Stimulated activated naive CD8-positive, alpha-beta T cell treated with anti-CD3 and anti-CD28 coated beads, Interleukin-15, amount 100 ng/mL, for 72 hours (primary cell): ENCODE measurements at places on chromosomes 4 and X.

DNA sequence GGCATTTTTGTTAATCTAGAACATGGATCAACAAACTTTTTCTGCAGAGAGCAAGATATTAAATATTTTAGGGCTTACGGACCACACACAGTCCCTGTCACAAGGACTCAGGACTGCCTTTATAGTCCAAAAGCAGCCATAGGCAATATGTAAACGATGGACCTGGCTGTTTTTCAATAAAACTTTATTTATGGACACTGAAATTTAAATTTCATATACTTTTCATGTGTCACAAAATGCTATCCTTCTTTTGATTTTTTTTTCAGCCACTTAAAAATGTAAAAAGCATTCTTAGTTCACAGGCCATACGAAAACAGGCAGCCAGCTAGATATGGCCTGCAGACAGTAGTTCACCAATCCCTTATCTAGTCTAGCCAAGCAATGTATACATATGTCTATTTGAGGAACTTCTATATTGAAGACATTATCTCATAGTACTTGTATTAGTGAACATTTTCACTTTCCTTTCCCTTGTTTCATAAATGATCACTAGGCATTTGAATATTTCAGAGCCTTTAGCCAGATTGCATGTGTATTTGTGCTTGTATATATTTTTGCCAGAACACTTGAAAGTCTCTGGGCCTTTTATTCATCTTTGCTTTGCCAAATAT, 350.9 kb downstream of the RPA4 start:
- DNase-seq: no peak

GRCh38 chr4:38728631-38729141, 54.1 kb downstream of the TLR10 start:
- no peak for DNase-seq

DNA sequence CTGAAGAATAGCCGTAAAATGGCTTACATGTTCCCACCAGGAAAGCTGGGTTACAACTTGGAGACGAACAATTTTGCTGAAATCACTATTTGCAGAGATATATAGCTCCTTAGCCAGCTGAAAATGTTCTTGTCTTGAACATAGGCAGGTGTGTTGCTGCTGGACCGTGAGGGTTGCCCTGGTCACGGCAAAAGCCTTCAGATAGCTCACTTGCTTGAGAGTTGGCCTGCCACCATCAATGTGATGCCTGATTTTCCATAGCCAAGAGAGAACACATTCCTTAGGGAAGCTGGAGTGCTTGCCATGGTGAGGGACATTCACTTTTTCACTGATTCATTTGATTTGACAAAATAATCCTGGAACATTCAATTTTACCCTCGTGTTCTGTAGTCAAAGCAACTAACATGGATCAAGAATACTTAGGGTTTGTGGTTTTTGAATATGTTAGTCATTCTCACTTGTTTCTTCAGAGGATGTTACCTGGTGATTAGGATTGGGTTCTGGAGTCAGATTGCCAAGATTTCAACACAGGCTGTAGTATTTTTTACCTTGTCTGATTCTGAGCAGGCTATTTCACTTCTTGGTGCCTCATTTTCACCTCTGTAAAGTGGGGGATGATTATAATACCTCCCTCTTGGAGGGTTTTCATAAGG, 536.9 kb downstream of the RAPGEF2 start:
- DNase-seq: no peak

- no peak for DNase-seq
Observed at GRCh38 chr4:1609901-1610790, 74.0 kb downstream of the FAM53A start.

DNA sequence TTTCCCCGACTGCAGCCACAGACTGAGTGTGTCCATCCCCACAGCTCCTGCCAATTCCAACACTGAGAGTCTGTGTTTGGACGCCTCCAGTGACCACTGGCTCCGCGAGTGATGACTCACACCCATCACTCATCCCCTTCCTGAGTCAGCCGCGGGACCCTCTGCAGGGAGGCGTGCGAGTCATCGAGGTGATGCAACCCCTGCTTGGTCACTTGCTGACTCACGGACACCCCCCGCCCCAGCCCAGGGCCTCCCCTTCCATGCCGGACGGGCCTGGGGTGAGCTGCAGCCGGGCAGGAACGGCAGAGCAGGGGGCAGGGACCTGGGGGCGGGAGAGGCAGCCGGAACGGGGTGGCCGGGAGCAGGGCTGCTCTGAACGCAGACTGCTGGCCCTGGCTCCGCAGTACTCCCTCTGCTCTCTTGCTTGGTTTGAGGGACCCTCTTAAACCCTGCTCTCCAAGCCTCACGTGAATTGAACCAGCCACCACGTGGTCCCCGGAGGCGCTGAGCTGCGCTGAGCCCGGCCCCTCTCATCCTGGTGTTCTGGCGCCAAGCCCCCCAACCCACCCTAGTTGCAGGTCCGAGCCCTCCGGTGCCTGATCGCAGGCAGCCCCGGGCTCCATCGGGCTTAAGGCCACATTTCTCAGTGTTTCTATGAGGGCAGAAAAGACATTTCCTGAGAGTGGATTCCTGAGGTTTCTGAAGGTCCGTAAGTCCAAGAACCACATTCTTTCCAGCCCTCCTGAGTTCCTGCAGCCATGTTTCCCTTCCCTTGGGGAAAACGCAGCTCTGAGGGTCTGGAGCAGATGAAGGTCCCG, 32.4 kb downstream of the FGFRL1 start:
- DNase-seq: peak; percentile 51

GRCh38 chr4:82493721-82494425, 63.5 kb downstream of the ENOPH1 start:
- no peak for DNase-seq

GRCh38 chr4:172547724-172548123, 620.9 kb upstream of the GALNT7 start:
- DNase-seq: no peak

- DNase-seq: peak; percentile 46
Observed at GRCh38 chr4:24471486-24472160, 112.7 kb downstream of the DHX15 start.

DNA sequence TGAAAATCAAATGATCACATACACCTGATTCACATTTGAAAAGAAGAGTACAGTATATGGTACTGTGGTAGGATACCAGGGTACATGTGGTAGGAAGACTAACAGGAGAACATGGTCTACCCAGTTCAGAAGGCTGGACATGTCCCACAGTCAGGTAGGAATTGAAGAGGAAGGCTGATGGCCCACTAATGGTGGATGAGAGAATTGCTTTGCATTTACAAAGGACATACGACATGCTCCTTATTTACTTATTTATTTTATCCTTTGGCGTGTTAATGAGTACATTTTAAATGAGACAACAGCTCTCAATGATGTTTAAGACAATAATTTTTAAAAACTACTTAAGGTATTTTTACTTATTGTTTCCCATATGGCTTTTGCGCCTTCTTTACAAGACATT, 106.7 kb upstream of the BMP2K start:
- DNase-seq: no peak

GRCh38 chr4:7156761-7157488, 35.4 kb upstream of the SORCS2 start:
- DNase-seq: no peak

DNA sequence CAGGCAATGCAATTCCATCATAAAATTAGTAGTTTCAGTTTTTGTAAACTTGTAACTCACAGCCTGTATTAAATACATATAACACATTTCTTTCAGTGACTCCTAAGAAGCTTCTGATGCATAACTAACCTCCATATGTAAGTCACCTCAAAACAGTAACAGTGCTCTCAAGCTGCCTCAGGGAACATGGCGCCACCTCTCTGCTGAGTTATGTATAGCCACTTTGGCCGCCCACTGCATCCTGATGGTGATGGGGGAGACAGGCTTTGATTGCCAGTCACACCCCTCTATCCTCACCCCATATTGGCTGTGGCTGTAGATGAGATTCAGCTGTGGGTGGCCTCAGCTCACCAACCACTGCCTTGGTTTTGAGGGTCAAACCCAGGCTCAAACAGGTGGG, 54.3 kb downstream of the LRBA start:
- peak; percentile 22 for DNase-seq

GRCh38 chr4:107213410-107213809, 177.3 kb upstream of the DKK2 start:
- DNase-seq: no peak

DNA sequence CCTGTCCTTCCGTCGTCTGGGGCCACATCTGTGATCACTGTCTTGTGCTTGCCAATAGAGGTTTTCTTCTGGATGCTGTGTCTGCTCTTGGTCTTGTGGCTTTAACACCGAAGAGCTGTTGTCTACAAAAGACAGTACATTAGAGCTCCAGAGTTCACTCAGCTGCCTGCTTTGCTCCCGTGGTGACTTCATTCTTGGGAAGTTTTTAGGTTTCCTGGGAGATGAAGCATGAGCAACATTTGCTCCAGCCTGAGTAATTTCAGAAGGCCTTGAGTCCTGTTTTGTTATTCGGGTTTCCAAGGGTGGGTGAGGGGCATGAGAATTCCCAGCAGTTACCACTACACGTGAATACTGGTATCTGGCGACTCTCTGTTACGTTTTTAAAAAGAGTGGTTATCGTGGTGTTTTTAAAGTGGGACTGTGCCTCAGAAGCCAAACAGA, 189.2 kb downstream of the SHROOM3 start:
- no peak for DNase-seq

DNA sequence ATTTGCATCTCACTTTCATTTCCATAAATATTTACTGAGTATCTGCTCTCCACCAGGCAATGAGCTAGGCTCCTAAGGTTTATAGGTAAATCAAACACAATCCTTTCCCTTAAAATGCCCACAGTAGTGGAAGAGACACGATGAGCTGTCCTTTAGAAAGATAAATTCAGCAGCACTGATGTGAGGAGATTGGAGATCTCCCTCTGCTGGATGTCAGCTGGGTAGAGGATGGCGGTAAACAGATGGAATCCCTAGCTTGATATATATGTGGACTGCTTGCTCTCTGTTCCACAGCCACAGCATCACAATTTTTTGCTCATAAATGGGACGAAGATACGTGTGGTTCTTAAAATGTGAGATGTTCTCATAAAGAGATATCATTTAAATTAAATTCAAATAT, 216.4 kb upstream of the RASGEF1B start:
- DNase-seq: no peak

DNA sequence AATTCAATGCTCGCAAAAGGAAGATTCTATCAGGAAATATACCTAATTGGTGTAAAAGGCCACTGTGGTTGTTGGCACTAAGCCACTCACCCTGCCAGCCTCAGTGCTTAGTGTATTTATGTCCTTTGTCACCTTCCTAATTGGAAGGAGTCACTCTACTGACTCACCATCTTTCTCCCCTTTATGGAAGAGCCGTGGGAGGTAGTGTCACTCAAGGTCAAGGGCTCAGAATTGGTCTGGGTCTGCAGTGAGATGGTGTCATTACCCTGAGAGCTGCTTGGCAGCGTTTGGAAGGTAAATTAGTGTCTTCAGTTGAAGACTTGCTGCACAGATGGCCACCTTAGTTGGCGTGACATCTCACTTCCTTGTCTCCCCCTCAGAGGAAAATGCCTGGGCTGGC, 41.7 kb upstream of the CDKN2AIP start:
- DNase-seq: no peak

DNA sequence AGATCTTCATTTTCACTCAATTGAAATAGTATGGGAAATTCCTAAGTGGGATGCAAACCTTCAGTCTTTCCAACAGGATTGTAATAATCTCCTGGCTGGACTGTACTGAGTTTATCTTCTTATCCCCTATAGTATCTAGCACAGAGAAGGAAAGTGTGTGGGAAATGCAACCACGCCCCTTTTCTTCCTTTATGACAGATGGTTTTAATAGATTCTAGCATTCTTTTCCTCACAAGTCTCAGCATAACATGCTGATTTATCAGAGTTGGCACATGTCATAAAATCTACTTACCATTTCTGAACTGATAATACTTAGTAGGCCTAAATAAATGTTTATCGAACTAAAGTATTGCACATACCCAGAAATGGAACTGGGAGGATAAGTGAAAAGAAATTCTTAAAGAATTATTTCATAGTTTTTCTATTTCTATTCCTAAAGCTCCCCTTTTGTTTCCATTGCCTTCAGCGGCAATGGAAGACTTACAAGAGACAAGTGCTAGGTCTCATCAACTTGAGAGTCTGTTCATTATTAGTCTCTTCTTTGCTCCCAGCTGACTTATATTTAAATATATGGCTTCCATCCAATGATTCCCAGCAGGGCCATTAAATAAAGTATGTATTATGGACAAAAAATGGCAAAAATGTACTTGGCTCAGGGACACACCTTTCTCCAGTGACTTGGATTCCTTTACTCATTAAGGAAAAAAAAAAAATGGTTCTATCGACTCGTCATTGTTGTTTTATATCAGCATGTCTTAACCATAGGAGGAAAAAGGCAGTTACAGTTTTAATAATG, 484.5 kb downstream of the IL1RAPL1 start:
- no peak for DNase-seq

GRCh38 chrX:45758738-45759397, 558.2 kb upstream of the DIPK2B start:
- DNase-seq: peak; percentile 49

DNA sequence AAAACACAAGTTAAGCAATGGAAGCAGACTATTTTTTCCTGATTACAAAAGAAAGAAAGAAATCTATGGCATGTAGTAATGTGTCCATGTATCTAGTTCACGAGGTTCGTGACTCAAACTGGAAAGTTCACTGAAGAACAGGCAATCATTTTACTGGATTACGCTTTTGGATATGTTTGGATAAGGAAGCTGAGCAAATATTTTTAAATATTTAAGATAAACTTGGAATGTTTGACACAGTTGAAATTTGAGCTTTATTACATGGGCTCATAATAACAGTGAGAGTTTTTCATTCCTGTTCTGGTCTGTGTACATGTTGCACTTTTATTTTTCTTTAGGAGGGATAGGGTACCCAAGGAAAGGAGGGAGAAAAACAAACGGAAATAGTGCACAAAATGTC, 244.2 kb upstream of the GK2 start:
- DNase-seq: no peak

GRCh38 chr4:133186210-133186609, 37.1 kb downstream of the PCDH10 start:
- DNase-seq: no peak

- DNase-seq: no peak
Observed at GRCh38 chr4:134585972-134586371, 384.4 kb upstream of the PABPC4L start.

DNA sequence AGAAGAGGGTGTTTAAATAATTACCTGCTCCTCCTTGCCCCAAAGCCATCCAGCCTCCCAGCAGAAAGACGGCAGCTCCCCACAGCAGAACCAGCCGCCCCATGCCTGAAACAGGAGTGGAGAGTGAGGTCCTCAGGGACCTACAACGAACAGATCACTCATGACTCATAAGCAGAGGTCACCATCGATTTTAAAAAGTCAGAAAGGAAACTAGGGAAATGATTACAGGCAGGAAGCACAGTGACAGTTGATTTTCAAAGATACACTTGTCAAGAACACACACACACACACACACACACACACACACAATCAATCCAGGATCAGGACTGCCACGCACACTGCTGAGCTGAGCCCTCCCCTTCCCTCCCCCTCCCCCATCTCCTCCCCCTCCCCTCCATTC, at the start of gene CRLF2:
CRLF2 (minus strand) TSS at position 118 of the 400 bp plus-strand sequence; CDS start at position 103, 15 bp downstream.
- DNase-seq: peak; percentile 41

GRCh38 chr4:16807355-16807754, 91.1 kb downstream of the LDB2 start:
- no peak for DNase-seq

- DNase-seq: no peak
Observed at GRCh38 chr4:95556207-95556859, 7.6 kb upstream of the UNC5C start.

GRCh38 chrX:97806238-97806637, 922.5 kb downstream of the RPA4 start:
- DNase-seq: no peak
